Heart right ventricle (tissue), 16 donors: ENCODE measurements at places on chromosomes 6 and 20. TPM values are rescaled to one million over a fixed set of nuclear protein-coding genes. Genes with fewer than 3 reads are reported as not detected.

The ANGPT4 gene
- total RNA-seq, result not detected

DNA sequence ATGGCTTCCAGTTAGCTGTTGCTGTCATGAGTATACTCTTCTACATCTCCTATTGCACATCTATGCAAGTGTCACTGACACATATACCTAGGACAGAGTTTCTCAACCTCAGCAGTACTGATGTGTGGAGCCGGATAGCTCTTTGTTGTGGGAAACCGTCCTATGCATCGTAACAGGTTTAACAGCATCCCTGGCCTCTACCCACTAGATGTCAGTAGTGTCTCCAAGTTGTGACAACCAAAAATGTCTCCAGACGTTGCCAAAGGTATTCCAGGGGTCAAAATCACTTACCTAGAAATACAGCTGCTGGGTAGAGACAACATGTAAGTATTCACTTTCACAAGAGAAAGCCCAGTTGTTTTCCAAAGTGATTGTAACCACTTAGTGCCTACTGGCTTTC lies 637.6 kb downstream of the RNF144B start:
- H3K27me3 ChIP-seq, result no peaks in the 10 kb centered on the region
- DNase-seq, result no peak
- no peak overlapping the region for H3K27ac ChIP-seq
- H3K36me3 ChIP-seq, result no peaks in the 10 kb centered on the region
- peaks cover 4% of the 10 kb centered on the region for H3K4me1 ChIP-seq
- H3K4me3 ChIP-seq, result no peak overlapping the region

The HDGFL1 gene
- total RNA-seq, result not detected

The SLC17A1 gene
- total RNA-seq, result not detected

DNA sequence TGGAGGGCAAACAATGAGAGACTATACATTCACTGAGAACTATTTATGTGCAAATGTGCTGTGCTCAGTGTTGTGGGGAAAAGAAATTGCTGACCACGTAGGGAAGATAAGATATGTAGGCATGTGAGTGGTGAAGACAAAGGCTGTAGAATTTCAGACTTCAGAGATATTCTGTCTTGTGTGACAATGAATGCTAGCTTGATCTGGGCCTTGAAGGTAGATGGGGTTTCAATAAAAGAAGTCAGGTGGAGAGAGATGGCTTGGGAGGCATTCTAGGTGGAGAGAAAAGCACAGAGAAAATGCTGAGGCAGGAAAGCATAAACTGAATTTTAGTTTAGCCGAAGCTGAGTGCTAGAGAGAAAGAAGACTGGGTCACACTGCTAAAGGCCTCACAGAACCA lies 56.8 kb upstream of the EEF1A1 start:
- peaks cover 14% of the 10 kb centered on the region for H3K4me1 ChIP-seq
- H3K4me3 ChIP-seq, result no peak overlapping the region
- H3K36me3 ChIP-seq, result no peaks in the 10 kb centered on the region
- no peak overlapping the region for H3K27ac ChIP-seq
- H3K27me3 ChIP-seq, result no peaks in the 10 kb centered on the region
- no peak for DNase-seq

GRCh38 chr20:25076731-25077609 lies 5.0 kb downstream of the VSX1 start:
- peaks cover 68% of the 10 kb centered on the region for H3K27me3 ChIP-seq
- H3K4me1 ChIP-seq, result peaks cover 23% of the 10 kb centered on the region
- DNase-seq, result no peak
- H3K27ac ChIP-seq, result no peak overlapping the region

DNA sequence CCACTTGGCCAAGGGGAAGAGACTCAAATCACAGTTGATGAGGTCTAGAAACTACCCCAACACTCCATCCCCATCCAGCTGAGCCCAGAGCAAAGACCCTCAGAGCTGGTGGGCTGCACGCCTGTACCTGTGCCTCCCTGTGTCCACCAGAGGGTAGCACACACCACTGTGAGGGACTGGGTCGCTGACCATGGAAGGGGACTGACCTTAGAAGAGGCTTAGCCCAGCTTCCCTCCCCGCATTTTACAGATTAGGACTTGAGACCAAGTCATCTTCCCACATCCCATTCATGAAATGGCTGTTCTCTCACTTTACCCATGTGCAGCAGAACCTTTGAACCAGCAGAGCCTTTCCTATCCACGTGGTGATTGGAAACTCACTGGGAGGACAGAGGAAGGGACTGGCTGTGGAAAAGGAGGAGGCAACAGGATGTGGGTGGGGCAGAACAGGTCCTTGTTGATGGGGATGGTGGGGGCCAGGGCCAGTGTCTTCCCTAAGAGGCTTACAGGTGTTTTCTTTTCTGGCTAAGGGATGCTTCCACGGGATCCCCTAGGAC lies 44.3 kb downstream of the CPXM1 start:
- no peaks in the 10 kb centered on the region for H3K36me3 ChIP-seq
- H3K4me1 ChIP-seq, result peaks cover 8% of the 10 kb centered on the region
- no peak overlapping the region for H3K27ac ChIP-seq
- H3K4me3 ChIP-seq, result no peak overlapping the region
- H3K27me3 ChIP-seq, result peaks cover 50% of the 10 kb centered on the region

DNA sequence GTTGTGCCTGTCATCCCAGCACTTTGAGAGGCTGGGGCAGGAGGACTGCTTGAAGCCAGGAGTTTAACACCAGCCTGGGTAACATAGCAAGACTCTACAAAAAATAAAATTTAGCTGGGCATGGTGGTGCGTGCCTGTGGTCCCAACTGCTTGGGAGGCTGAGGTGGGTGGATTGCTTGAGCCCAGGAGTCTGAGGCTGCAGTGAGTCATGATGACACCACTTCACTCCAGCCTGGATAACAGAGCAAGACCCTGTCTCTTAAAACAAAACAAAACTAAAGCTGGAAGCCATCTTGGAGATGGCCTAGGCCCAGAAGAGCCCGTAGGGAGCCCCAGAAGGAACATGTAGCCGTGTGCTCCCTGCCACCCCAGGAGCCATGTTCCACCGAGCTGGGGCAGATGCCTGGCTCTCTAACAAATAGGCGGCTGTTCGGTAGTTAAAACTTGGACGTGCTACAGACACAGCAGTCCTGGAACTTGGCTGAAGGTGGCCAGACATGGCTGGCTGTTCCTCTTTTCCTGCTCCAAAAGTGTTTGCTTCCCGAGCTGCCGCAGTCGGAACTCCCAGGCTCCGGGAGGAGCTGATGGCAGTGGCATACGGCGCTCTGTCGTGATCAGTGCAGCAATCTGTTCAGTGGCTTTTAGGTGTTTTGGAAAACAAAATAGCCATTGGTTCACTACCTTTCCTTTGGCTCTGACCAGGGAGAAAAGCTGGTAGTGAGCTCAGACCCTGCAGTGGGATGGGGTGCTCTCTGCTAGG lies 37.0 kb downstream of the DYNLT1 start:
- H3K27ac ChIP-seq, result no peak overlapping the region
- DNase-seq, result no peak
- no peaks in the 10 kb centered on the region for H3K36me3 ChIP-seq
- H3K4me1 ChIP-seq, result peaks cover 19% of the 10 kb centered on the region
